AG08395 (cell line): ENCODE measurements at places on chromosomes 3 and 15.

- peak; percentile 31 for DNase-seq
Observed at GRCh38 chr3:5250467-5251195, 63.1 kb downstream of the EDEM1 start.

DNA sequence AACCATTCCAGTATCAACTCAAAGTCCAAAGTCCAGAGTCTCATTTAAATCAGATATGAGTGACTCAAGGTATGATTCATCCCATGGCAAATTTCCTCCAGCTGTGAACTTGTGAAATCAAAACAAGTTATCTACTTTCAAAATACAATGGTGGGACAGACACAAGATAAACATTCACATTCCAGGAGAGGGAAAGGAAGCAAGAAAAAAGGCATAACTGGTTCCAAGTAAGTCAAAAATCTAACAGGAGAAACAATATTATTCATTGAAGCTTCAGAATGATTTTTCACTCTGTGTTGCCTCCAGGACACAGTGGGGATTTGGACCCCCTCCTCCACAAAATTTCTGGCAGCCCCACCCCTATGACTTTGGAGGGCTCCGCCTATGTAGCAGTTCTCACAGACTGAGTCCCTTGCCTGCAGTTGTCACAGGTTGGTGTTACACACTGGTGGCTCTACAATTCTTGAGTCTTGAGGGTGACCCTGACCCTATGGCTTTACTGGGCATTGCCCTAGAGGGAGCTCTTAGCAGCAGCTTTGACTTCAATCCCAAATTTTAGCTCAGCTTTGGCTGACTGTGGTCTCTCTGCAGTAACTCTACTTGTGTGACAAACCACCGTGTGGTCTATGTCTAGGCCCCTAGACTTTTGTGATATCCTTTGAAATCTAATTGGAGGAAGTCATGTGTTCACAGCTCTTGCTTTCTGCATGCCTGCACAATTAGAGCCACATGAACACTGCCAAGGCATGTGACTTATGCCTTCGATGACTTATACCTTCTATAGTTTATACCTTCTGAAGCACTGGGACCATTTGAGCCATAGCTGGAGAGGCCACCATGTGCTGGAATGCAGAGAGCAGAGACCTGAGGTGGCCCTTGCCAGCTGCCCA lies 644.2 kb downstream of the GRM7 start:
- no peak for DNase-seq

GRCh38 chr3:124587053-124587408 lies 143.2 kb upstream of the UMPS start:
- DNase-seq: no peak

- no peak for DNase-seq
Observed at GRCh38 chr3:32607522-32607921, 36.9 kb upstream of the DYNC1LI1 start.

GRCh38 chr15:28096411-28096669 lies 2.8 kb downstream of the OCA2 start:
- DNase-seq: no peak

DNA sequence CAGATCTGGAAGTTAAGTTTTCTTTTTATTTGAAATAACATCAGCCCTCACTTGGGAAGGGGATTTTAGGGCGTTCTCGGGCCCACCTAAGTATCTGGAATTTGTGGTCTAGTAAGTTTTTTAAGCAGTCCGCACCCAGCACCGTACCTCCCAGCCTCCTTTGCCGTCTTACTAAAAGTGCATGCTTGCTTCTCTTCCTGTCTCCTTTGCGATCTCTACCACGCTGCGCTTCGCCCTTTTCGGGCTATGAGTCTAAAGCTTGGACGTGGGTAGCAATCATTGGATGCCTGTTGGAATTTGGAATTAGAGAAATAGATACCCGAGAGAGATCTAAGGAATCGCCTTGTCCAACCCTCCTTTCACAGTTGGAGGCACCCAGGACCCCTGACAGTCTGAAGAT lies 1.1 kb downstream of the THSD4 start:
- DNase-seq: no peak

GRCh38 chr3:195760345-195761122 lies 39.8 kb downstream of the MUC20 start:
- no peak for DNase-seq
